ENCODE measurements at places on chromosomes 4 and X.

DNA sequence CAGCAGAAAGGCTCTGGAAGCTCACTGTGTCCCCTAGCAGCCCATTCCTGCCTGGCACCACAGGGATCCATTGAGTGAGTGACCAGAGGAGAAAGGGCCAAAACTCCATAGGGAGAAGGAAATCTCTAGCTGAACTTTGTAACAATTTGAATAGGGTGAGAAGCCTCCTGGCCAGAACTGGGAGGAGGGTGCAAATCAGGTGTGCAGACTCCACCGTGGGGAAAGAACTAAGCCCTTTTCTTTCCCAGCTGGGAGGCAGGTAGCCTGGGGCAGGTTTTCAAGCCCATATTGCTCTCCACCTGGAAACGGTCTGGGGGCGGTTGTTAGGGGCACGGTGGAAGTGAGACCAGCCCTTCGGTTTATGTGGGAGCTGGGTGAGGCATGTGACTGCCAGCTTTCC is 227.2 kb downstream of the SNCA start:
- DNase-seq, result no peak

- no peak for DNase-seq
Observed at GRCh38 chrX:44099366-44099765, 126.2 kb upstream of the NDP start.

DNA sequence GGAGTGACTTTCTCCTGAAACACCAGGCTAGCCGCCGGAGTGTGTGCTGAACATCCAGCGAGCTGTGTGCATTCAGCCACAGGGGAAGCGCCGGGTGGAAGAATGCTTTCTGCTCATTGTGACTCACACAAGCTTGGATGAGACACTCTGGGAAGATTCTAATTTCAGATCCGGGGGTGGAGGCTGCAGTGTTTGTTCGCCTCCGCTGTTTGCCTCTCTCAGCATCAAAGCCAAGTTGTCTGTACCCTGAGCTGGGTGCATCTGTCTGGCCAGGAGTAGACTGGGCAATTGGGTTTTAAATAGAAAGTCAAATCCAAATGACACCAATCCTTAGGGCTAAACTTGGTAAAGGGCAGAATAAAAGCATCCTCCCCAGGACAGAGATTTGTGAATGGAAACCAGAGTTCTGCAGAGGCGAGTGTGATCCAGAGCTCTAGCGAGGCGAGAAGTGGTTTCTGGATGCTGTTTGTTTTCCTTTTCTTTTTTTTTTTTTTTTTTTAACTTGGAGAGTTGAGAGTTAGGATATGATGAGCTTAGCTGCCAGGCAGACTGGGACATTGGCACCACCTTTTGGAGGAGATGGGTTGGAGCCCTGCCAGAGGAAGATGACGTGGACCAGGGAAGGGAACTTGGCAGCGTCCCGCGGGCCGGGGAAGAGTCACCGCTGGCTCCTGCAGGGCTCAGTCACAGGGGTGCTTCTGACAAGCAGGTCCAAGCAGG is 196.0 kb upstream of the PSAPL1 start:
- no peak for DNase-seq

DNA sequence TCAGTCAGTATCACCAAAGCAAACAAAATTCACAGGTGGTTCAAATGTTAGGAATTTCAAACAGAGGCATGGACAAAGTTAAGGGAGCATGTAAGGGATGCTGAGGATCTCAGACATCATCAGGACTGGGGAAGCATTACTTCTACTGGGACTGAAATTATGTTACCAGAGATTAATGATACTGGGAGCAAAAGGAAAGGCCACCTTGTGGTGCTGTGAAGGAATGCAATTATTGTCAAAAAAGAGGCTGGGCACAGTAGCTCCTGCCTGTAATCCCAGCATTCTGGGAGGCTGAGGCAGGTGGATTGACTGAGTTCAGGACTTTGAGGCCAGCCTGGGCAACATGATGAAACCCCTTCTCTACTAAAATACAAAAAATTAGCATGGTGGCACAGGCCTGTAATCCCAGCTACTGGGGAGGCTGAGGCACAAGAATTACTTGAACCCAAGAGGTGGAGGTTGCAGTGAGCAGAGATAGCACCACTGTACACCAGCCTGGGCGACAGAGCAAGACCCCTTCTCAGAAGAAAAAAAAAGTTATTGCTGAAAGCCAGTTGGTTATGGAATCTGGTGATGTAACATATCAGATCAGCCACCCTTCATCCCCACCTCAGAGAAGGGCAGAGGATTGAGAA is 954.3 kb downstream of the PCDH7 start:
- DNase-seq, result no peak

- DNase-seq, result no peak
Observed at GRCh38 chrX:107831071-107831730, 5.5 kb downstream of the MID2 start.

GRCh38 chr4:38034986-38035882 is 75.0 kb downstream of the PTTG2 start:
- no peak for DNase-seq

- no peak for DNase-seq
Observed at GRCh38 chrX:109886122-109886761, 116.7 kb upstream of the TMEM164 start.

DNA sequence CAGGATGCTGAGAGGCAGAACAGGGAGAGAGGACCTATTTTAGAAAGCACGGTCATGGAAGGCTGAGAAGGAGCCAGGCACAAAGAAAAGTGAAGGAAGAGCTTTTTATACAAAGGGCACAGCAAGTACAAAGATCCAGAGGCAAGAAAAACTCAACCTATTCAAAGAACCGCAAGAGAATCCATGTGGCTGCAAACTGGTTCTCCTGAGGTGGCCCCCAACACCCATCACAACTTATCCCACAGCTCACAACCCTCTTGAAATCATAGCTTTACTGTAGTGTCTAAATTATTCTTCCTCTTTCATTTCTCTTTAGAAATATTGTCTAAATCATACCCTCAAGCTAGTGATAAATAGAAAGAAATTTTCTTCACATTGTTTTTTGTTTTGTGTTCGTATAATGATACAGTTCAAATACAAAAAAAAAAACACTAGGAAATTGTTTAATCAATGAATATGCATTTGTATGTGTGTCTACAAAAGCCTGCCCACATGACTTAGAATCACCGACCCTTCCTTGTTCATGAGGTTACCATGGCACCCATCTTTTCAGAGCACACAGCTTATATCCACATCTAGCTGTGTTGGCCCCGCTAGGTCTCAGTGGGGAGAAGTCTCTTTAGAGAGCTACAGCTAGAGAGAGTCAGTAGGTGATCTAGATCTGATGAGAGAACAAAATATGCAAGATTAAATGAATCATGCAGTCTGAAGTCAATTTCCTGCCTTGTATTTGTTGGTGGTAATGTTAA is 126.9 kb upstream of the DCLK2 start:
- DNase-seq, result no peak

DNA sequence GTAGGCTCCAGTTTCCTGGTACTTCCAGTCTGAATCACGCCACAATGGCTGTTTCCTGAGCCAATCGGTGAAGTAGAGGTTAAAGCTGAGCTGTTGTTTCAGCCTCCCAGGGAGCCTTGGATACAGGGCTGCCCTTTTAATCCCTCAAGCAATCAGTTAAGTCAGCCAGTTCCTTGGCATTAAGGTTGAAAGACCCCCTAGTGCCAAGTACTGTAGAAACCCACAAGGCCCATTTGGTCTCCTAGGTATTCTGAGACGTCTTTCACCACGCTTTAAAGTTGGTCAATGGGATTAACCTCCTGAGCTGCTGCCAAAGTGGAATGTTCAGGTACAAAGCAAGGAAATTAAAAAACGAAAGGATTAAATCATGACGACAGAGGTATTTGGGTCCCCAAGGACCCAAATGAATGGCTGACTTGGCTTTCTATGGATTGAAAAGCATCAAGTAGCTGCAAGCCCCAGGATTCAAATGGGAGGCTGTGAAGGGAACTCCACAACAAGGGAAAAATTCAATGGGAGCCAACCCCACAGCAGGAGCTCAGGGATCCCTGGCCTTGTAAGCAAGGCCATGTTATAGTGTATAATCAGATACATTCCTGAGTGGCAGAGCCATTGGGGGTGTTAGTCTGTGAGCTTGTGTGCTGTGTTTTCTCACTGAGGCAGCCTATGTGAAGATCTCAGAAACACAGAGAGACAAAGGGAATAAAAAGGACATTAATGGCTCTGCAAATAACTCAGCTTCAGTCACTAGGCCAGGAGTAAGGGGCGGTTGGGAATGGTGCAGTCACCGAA is 86.0 kb downstream of the ATG4A start:
- no peak for DNase-seq

DNA sequence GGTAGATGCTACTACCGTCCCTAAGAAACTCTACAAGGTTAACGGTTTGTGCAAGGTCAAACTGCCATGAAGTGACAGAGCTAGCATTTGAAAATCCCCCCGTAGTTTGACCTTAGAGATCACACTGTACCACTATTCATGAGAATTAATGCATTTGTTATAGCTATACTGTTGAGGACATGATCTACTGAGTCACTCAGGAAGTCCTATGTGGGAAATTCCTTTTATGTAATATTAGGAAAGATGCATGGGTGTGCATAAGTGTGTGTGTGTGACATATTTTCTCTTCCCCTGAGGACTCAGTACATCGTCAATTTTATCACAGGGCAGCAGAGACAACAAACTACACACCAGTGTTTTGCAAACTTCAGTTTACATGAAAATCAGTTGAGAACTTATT is 141.1 kb downstream of the FBXW7 start:
- DNase-seq, result no peak

- DNase-seq, result no peak
Observed at GRCh38 chr4:83115000-83115399, 471 bp upstream of the PLAC8 start.

- DNase-seq, result no peak
Observed at GRCh38 chr4:94228493-94229216, 21.0 kb downstream of the SMARCAD1 start.

- no peak for DNase-seq
Observed at GRCh38 chr4:8280876-8281440, 11.4 kb downstream of the HTRA3 start.

GRCh38 chr4:156800463-156800862 is 171.1 kb downstream of the PDGFC start:
- DNase-seq, result no peak

GRCh38 chrX:31551913-31552312 is 480.1 kb upstream of the FTHL17 start:
- DNase-seq, result no peak

GRCh38 chrX:49978176-49978575 is 55.8 kb downstream of the CLCN5 start:
- DNase-seq, result no peak

- DNase-seq, result no peak
Observed at GRCh38 chr4:1695913-1696312, 11.8 kb upstream of the FAM53A start.

- DNase-seq, result no peak
Observed at GRCh38 chr4:178086320-178086719, 644.1 kb upstream of the AGA start.

DNA sequence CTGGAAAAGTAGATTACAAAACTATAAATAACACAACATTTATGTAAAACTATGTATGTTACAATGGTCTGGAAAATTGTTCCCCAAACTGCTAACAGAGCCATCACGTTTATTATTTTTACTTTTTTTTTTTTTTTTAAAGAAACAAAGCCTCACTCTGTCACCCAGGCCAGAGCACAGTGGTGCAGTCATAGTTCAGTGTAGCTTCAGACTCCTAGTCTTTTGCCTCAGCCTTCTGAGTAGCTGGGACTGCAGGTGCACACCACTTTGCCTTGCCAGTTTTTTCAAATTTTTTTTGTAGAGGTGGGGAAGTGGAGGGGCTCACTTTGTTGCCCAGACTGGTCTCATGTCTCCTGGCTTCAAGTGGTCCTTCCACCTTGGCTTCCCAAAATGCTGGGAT is 180.1 kb upstream of the SPRY1 start:
- DNase-seq, result no peak

GRCh38 chr4:153560908-153561307 is 94.7 kb downstream of the TMEM131L start:
- no peak for DNase-seq

GRCh38 chrX:150676221-150676620 is 17.0 kb upstream of the MTMR1 start:
- no peak for DNase-seq

DNA sequence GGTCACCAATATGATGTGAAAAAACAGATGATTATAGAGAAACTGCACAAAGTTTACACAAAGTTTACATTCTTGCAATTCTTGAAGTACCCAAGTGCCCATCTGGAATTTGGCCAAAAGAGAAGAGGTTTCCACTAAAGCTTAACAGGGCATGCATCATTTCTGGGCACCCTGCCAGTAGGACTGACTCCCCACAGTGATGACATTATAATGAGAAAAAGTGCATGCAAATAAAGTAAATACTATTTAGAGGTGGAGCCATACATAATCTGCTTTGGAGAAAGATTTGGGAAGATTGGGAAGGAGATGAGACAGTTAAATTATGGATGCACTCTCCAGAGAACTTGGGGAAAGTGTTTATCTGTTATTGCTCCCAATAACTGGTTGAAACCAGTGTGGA is 93.7 kb upstream of the TRPC3 start:
- no peak for DNase-seq

DNA sequence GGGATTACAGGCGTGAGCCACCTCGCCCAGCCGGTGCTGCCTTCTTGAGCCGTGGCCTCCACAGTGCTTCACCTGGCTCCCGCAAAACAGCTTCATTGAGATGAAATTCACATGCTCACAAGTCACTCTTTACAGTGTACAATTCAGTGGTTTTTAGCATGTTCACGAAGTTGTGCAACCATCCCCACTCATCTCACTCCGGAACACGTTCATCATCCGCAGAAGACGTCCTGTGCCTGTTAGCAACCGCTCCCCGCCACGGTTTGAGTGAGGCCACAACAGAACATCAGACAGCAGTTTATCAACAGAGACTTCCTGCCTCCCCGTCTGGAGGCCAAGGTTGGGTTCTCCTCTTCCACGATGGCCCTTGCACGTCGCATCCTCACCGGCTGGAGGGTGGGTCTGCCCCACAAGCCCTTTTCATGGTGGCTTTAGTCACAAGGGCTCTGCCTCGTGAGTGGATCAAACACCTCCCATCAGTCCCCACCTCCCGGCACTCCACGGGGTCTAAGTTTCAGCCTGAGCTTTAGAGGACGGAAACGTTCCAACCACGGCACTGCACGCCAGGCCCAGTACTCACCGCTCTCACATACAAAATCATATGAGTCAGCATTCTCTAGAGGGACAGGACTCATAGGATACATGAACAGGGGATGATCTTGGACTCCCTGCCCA is 29.6 kb upstream of the SPON2 start:
- DNase-seq, result no peak

- DNase-seq, result no peak
Observed at GRCh38 chr4:55078987-55079386, 46.4 kb downstream of the KDR start.

- no peak for DNase-seq
Observed at GRCh38 chrX:940691-941090, 271.8 kb downstream of the CRLF2 start.

GRCh38 chrX:55342533-55343501 is 78.1 kb upstream of the PAGE3 start:
- DNase-seq, result no peak

- no peak for DNase-seq
Observed at GRCh38 chr4:55819634-55820033, at the start of gene EXOC1L. Gene EXOC1L (plus strand): TSS chr4:55819790. CDS start chr4:55820027, 237 bp downstream.

DNA sequence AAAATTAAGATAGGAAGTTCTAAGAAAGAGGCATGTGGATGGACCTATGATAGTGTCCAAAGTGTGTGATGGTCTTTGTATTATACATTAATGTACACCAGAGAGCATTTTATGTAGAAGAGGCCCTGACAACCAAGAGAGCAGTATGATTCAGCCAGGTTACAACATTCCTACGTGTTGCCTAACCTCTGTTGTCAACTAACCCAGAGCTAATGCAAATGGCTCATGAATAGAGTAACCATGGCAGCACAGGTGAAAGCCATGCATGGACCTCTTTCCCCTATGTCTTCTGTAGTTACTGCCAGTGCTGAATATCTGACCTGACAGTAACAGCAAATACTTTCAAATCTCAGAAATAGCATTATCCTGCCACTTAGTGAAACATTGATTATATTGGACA is 255.6 kb downstream of the NDST4 start:
- DNase-seq, result no peak

All from C1 segment of cervical spinal cord (tissue), 14 donors.